ENCODE measurements at places on chromosomes 5 and 9.
A peak's percentile ranks its signal among the peaks of the same experiment; 100 is the strongest.

DNA sequence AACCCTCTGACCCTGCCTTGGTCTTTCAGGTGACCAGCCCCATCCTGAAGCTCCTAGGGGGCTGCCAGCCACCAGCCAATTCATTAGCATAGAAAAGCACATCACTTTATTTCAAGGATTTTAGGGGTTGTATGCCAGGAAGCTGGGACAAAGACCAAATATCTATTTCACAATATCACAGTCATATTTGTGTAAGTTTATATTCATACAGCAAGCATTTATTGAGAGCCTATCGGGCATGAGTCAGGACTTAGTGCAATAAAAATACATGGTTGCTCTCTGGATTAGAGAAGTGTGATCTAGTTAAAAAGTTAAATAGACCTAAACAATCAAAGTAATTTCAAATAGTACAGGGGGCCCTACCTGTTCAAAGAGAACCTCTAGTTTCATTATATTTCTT, 113.8 kb downstream of the ERCC6L2 start:
- no peak for DNase-seq

DNA sequence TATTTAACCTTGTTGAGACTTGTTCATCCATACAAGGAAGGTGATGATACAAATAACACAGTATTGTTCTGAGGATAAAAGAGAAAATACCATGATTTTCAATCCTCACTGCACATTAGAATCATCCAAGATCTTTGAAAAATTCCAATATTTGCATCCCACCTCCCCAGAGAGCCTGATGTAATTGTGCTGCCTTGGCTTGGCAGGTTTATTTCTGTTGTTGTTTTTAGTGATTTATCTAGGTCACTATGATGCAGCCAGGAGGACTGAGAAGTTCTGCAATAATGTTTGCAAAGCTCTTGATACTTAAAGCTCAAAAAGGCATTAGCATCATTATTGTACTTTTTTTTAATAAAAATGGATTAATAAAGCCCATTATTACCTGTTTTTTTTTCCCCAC, 67.0 kb upstream of the NMUR2 start:
- no peak for DNase-seq

GRCh38 chr9:69346596-69347390, 21.8 kb downstream of the ENTREP1 start:
- no peak for DNase-seq

DNA sequence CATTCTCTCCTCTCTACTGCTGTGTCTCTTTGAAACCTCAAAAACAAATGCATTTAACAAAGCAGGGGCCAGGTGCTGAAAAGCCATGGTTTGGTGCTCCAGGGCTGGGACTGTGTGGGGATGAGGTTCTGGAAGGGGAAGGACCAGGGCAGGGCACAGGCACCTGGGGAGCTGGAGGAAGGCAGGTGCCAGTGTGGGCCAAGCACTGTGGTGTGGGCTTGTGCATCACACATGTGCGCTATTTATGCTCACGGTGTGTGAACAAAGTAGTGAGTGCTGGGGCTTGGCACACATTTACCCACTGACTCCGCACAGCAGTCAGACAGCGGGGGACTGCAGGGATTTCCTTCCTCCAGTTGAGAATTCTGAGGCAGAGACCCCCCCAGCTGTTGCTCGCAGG, 10.1 kb downstream of the HRH2 start:
- no peak for DNase-seq

DNA sequence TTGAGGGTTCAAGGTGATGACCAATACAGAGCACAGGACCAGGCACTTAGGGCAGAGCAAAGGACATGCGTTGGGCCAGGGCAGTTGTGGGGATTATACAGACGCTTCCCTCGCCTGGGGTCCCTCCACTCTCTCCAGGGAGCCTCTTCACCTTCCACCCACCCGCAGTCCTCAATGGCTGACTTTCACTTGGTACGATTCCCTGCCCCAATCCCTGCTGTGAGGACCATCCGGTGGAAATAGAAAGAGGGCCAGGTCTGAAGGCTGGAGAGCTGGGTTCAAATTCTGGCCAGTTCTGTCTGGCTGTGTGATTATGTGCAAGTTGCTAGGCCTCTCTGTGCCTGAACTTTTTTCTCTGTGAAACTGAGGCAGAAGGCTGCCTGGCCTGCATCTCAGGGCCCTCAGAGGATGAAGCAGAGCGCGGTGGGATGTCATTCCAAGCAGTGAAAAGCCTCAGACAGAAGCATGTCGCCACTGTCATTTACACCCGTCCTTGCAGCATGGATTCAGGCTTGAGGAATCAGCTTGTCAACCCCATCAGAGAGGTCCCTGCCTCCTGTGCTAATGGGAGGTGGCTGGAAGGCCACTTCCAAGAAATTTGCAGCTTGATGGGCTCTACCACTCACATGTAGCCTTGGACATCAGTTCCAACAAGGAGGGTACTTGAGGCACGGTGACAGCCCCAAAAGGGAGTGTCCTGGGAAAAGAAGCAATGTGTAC, 206.6 kb upstream of the IER5L start:
- DNase-seq, result no peak

GRCh38 chr9:4709380-4709779, 30.0 kb downstream of the CDC37L1 start:
- no peak for DNase-seq

DNA sequence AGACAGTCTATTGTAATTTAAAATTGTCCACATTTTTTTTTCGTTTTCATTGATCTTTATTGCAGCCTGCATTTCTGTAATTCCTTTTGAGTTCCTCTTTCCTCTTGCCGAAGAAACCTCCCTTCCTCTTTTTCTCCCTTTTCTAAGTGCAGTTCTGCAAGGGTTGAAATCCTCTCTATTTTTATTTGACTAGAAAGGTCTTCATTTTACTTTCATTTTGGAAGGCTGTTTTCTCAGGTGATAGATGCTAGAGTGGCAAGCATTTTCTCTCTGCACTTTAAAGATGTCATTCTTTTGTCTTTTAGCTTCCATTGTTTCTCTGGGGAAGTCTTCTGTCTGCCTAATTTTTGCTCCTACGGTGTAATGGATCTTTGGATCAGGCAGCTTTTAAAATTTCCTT, 248.5 kb downstream of the SMARCA2 start:
- no peak for DNase-seq

DNA sequence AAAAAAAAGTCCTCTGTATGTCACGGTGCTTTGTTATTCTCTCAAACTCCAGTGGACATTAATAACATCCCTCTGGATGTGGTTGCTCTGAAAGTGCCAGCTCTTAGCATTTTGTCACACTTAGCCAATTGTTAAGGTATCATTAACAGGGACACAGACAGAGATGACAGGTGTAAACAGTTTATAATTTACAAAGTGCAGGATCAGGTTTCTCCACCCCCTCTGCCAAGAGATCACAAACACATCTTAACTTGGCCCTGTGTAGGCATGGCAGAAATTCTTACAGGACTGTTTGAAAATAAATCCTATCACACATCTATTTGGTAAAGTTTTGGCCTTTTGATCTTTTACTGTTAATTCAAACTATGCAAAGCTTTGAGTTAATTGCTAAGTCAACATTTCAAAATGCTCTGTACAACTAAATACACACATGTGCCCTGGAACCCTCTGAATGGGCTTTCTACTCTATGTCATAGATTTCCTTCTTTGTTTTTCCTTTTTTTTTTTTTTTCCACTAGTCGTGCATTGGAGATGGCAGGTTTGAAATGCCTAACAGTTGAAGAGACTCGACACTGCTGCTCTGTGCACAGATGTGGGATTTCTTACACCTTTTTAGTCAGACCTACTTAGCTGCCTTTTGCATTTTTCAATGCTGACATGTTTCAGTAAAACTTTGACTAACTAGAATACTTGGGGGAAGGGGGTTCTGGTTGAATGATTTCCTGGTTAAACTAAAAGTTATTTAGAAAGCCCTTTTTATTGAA, 41.7 kb downstream of the SEMA6A start:
- no peak for DNase-seq

DNA sequence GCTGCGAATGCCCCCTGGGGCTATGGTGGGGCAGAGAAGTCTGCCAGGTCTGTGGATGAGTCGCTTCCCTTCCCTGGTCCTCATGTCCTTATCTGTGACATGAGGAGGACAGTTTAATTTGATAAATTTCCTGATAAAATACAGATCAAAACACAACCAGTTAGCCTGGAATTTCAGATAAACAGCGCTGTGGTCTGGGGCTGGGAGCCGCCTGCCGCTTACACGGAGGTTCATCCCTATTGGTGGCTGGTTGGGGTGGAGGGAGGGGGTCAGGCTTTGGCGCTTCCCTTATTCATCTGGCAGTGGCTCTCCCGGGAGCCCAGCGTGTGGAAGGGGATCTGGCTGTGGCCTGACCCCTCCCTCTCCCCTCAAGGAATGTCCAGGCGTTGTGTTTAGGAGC, 17.9 kb downstream of the CRB2 start:
- DNase-seq, result no peak

DNA sequence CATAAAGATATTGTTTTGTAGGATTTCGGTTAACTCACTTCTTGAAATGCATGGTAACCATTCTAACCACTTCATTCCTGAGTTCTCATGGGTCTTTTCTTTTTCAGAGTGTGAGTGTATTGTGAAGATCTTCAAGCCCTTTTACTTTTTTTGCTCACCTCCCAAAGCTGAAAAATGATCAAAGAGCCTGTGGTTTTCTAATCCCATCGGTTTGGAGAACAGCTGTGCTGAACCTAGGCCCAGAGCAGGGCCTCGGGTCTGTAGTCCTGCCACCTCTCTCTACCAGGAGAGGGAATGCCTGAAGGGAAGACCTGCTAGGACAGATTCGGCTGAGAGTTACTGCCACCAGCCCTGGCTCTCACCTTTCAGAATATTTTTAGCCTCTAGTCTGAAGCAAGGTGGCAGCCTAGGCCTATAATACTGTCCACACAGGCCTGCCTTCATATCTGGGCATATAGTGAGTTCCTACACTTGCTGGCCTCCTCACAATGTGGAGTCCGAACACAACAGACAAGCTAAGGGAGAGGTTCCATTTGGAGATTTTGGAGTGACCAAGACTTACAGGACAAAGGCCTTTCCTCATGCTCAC, 13.8 kb downstream of the RGMB start:
- DNase-seq, result no peak

DNA sequence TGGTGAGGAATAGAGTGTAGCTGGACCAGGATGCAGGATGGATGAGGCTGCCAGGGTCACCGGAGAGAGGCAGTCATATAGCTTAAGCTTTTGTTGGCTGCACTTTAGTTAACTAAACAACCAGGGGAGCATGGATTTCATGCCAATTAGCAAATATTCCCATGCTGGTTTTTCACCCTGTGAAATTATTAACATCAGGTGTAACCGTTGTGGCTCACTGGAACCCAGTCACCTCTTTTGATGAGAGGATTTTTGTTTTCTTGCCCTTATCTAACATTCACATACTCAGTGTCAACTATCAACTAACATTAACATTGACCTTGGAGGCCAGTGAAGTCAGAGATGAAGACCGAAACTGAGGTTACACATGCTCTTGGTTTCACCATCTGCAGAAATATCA, 97.2 kb upstream of the BASP1 start:
- DNase-seq, result no peak

DNA sequence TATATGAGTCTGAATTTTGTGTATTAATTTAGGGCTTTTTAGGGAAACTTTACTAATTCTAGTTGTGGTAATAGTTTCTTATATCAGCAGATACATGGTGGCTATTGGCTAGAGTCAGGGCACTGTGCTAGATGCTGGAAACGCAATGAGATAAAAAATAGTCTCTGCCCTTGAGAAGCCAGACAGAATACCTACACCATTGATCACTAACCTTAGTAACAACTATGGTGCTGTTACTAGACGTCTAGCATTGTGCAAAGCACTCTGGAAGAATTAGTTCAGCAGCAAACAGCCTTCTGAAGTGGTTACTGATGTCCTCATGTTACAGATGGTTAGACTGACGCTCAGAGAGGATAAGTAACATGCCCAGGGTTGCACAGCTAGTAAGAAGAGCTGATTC, 61.8 kb downstream of the GDA start:
- DNase-seq, result no peak

DNA sequence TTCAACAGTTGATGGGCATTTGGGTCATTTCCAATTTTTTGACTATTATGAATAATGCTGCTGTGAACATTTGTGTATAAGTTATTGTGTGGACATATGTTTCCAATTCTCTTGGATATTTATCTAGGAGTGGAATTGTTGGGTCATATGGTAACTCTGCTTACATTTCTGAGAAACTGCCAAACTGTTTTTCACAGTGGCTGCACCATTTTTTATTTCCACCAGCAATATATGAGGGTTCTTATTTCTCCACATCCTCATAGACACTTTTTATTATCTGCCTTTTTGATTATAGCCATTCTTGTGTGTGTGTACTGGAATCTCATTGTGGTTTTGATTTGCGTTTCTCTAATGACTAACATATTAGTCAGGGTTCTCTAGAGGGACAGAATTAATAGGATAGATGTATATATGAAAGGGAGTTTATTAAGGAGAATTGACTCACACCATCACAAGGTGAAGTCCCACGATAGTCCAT, 14.7 kb upstream of the MED27 start:
- DNase-seq, result no peak

DNA sequence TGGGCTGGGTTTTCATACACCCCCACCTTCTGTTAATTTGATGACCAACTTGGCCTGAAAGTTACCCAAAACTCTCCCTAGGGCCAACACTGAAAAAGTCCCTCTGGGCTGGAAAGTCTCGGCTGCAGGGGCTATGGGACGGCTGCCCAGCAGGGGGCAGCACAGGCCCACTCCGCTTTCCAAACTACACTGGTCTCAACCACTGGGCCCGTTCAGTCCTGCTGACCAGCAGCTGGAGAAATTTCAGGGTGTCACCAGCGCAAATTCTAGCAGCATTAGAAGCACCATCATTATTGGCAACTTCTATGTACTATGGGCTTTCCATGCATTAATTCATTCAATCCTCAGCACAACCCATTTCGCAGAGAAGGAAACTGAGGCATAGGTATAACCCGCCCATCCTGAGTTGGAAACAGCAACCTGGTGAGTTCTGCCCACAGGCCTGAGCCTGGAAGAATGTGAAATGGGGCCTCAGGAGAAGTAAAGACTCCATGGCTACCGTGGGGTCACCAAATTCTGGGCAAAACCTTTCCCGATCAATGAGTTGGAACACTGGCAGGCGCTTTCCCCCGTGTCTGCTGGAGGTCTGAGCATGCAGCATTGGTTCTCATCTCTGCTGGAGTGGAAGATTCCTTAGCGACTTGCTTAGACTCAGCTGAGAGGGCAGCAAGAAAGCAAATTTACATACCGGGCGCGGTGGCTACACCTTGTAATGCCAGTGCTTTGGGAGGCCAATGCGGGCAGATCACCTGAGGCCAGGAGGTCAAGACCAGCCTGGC, 9.7 kb downstream of the ORM2 start:
- peak; percentile 61 for DNase-seq

DNA sequence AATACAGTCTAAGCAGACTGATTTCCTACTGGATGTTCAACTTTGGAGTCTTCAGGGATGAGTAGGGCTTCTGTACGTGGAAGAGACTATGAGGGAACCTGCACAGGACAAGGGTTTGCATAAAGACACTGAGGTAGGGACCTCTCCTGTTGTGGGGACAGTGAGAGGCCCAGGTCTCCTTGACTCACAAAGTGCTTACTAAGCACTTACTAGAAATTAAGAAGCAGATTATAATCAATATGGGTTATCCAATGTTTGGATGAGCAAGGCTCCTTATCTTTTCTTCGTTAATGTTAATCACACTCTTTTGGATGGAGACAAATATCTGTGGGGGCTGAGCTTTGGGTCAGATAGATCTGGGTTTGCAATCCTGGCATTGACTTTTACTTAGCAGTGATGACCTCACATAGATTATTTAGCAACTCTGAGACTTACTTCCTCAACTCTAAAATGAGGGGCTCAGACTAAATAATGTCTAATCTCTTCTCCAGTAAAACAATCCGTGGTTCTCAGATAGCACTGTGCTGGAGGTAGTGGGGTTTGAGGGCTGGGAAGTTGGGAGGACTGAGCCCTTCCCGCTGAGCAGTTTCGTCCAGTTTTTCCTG, 45.9 kb downstream of the PDCD1LG2 start:
- no peak for DNase-seq

GRCh38 chr5:110917161-110917875, 154.2 kb upstream of the TSLP start:
- no peak for DNase-seq

All from upper lobe of left lung (tissue), 6 donors.